ENCODE measurements at places on chromosomes 12 and 14.

DNA sequence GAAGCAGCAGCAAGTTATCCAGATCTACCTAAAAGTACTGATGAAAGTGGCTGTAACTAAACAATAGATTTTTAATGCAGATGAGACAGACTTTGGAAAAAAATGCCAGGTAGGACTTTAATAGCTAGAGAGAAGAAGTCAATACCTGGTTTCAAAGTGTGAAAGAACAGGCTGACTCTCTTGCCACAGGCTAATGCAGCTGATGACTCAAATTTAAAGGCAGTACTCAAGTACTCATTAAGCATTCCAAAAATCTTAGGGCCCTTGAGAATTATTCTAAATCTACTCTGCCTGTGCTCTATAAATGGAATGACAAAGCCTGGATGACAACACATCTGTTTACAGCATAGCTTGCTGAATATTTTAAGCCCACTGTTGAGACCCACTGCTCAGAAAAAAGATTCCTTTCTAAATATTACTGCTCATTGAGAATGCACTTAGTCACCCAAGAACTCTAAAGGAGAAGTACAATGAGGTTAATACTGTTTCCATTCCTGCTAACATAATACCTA lies 68.6 kb upstream of the SYT1 start:
- no peak for DNase-seq

- no peak for DNase-seq
Observed at GRCh38 chr12:132178316-132178715, 34.1 kb downstream of the NOC4L start.

DNA sequence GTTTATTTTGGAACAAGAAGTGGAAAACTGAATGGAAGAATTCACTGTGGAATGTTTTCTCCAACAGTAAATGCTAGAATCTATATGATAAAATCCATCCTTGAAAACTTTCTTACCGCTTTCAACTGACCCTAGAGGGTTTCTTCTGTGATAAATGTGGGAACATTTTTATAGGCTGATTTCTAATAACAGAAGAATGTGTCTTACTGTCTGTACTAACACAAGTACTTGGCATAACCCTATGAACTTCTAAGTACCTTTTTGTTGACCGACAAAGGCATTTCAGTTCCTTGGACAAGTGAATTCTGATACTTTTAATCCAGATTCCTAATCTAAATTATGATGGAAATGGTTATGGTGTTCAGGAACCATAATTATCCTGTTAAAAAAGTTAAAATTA lies 1109.7 kb upstream of the FLRT2 start:
- no peak for DNase-seq

GRCh38 chr14:62373944-62374343 lies 611.7 kb downstream of the SNAPC1 start:
- DNase-seq, result no peak

DNA sequence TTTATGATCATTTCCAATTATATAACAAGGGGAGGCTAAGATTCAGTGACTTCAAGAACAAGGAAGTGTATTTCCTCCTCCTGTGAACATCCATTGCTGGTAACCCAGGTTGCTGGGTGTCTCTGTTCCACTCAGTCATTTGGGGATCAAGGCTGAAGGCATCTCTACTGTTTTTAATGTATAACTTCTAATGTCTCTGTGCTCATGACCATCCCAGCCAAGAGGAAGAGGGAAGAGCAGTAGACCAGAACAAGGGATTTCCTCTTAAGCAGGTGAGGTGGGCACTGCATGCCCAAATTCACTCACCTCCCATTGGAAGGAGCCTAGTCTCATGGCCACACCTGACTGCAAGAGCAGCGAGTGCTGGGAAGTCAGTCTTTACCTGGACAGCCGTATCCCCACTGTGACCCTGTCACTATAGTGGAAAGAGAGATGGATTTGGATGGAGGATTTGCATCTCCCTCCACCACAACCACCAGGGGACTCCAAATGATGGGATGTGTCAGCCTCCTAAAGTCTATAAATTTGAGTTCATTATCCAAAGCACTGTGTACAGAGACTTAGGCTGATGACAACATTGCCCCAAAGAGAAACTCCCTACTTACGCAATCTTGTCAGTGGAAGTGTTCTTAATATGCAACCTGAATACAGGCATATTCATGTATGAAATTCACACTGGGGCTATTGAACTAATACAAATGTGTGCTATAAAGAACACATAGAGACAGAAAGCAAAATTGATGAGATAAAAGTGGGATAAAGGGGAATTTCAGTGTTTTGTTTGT lies 368.7 kb downstream of the TMEM132D start:
- DNase-seq, result no peak

GRCh38 chr14:76053572-76054355 lies 68.2 kb downstream of the IFT43 start:
- DNase-seq, result no peak

DNA sequence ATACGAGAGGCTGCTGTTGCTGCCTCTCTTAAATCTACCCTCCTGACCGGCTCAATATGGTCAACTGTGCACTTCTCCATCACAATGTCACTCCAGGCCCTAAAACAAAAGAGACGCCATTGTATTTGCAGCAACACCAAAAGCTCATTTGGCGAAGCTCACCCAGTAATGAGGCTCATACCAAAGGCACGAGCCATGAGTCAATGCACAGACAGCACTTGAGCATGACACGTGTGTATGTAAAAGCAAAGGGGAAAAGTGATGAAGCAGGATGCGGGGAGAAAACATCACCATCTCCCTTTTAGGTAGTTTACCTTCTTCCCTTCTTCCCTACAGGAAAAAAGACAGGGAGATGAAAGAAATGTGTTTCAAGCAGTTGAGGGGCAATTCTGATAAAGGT lies 150.3 kb downstream of the FOXN3 start:
- DNase-seq, result no peak

GRCh38 chr12:42056130-42056529 lies 88.5 kb downstream of the GXYLT1 start:
- DNase-seq, result no peak

- DNase-seq, result no peak
Observed at GRCh38 chr14:64778104-64778754, 74.0 kb downstream of the PLEKHG3 start.

DNA sequence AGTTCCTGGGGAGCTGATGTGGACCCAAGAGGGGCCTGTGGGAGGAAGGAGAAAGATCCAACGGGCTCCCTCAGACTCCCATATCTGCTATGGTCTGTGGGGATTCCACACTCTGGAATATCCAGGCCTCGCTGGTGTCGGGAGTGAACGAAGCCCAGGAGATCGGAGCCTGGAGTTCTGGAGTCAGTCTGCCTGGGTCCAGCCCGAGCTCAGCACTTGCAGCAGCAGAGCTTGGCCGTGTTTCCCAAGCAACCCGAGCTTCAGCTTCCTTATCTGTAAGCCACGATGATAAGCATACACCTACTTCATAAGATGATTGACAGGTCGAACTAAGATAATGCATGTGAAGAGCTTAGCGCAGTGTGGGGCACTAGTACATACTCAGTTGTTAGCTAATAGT lies 10.1 kb downstream of the LTBP2 start:
- no peak for DNase-seq

DNA sequence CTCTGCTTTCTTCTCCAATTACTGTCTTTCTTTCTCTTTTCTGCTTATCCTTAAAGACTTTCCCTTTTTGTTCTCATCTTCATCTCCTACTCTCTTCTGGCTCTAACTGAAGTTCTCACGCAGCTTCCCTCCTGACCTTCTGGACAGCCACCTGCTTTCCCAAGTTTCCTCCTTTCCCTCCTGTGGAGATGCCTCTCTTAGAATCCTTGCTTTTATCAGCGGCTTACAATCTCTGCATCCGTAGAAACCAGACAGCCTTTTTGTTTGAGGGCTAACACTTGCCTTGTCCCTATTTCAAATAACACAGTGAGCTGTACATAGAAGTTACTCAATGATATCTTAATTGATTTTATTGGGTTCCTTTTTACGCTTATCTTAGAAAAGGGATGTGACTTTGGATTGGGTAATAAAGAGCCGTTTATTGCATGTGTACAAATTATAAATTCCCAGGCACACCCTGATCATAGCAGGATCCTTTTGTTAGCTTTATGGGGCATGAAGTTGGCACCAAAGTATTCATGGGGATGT lies 2.1 kb upstream of the LGALS3 start:
- DNase-seq, result no peak

DNA sequence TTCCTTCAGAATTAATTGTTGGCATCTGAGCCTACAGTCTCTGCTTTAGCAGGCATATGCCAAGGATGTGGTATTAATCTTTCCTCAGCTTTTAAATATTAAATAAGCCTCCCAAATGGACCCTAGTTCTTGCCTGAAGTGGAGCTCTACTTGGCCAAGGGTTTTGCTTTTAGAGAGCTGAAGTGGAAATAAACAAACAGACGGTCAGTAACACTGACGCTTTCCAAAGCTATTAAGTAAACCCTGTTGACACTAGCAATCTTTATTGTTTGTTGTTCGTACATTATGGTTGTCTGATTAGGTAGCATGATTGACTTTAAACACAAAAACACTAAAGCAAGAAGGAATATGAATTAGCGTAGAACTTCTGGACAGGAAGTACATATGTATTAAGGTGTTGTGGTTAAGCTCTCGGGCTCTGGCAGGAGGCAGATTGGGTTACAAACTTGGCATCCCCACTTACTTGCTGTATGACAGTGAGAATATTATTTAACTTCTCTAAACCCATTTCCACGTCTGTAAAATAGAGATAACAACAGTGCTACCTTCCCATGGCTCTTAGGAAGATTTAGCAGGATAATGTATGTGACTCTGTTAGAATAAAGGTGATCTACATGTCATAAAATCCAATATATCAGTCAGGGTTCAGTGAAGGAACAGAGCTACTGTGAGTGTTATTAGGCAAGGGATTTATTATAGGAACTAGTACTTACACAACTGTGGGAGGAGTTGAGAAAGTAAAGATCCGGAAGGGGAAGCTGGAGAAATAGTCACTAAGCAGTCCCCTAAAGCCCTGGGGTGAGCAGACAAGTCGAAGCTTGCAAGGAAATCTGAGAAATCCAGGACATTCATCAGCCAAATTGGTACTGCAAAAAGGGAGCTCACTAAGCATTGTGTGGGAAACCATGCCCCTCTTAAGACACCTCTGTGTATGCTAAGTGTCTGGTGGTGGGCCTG lies 92.2 kb upstream of the ATF7IP start:
- no peak for DNase-seq

DNA sequence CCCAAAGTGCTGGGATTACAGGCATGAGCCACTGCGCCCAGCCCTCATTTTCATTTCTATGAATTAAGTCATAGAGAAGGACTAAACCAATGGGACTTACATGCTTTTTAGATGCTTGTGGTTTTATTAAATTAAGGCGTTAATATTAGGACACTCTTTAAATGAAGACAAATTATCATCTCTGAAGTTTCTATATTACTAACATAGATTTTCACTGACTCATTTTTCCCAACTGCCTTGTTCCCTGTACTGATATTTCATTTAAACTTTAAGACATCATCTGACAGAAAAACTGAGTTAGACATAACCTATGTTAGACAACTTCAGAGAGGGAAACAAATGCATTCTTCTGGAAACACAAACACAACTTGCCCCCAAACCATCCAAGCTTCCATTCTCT lies 99.8 kb downstream of the BTG1 start:
- no peak for DNase-seq

DNA sequence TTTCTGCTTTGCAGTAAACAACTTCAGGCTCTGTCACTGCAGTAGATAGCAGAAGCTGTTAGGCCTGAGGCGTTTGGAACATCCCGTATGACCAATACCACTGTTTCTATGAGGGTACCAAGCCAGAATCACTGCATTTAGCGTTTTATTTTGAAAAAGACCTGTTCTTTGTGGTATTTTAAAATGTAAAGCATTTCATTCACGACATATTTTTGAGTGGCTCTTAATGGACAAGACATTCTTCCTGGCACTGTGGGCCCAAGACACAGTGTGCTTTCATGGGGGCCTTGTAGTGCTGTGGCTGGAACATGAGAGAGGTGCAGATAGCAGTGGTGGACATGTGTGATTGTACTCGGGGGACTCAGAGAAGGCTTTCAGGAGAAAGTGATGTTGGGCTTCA lies 86.4 kb downstream of the DDX51 start:
- no peak for DNase-seq

- DNase-seq, result no peak
Observed at GRCh38 chr14:99148131-99148530, 123.9 kb downstream of the BCL11B start.
